Stimulated activated CD4-positive, alpha-beta T cell treated with anti-CD3 and anti-CD28 coated beads, Interleukin-12 subunit alpha, Interleukin-12 subunit beta, amount 100 ng/mL, for 48 hours (primary cell): ENCODE measurements at places on chromosomes 6 and 20.
A peak's percentile ranks its signal among the peaks of the same experiment; 100 is the strongest.

GRCh38 chr6:137010128-137010718 is 34.5 kb downstream of the IL20RA start:
- no peak for DNase-seq

GRCh38 chr6:143339223-143339622 is 111.3 kb downstream of the ADAT2 start:
- no peak for DNase-seq

DNA sequence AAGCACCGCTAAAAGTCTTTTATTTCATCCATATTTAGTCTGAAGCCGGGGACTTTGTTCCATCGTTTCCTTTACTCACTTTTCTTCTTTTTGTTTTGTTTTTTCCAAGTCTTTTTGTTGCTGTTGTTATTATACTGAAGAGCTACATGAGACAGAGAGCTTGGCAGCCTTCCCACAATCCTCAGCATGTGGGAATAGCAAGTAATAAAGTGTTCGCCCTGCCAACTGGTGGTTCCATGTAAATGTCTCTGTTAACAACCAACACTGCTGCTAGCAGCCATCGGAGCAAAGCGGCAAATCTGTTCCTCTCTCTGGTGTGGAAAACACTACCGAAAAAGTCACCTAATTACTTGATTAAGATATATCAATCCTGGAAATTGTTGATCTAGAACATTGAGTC is 437.8 kb upstream of the ID4 start:
- DNase-seq = no peak

GRCh38 chr6:54758340-54758739 is 88.2 kb upstream of the FAM83B start:
- DNase-seq = no peak

GRCh38 chr6:93417421-93418013 is 1.8 kb downstream of the EPHA7 start:
- DNase-seq = no peak

DNA sequence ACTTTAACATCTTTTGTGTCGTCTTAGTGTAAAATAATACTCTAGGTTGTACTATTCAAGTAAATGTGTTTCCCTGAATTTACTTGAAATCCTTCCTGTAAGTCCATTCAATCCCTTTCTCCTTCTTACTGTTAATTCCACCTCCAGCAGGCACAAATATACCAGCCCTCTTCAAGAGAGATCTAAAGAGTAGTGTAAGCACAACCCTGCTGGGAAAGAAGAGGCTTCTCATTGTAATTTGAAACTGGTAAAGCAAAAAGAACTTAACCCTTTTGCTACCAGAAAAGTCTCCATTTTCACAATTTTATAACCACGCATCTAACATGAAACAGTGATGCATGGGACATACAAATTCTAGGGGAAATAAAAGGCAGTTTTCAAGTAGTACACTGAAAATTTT is at the start of gene BMP5:
Gene BMP5, minus strand, starts transcription at position 191 of the 400 bp plus-strand sequence. CDS start 725 bp downstream, outside the sequence.
- no peak for DNase-seq

- no peak for DNase-seq
These were observed 10.9 kb upstream of the ADGRF4 start for GRCh38 chr6:47687432-47687831.

DNA sequence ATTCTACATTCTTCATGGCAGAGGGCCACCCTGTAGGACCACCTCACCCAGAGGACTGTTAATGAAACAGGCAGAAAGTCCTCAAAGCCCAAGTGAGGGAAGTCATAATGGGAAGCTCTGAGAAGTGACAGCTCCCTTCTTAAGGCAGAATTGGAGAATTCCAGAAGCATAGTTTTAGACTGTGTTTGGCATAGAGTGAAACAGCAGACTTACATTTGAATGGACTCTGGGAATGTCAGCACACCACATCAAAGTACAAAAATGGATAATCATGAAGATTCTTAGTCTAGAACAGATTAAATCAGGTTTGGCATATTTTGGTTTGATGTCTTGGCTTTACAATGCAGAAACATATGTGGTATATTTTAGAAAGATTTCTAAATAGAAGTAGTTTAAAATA is 17.9 kb downstream of the SH3BGRL2 start:
- no peak for DNase-seq

GRCh38 chr6:95574811-95575210 is 2.5 kb upstream of the MANEA start:
- no peak for DNase-seq

DNA sequence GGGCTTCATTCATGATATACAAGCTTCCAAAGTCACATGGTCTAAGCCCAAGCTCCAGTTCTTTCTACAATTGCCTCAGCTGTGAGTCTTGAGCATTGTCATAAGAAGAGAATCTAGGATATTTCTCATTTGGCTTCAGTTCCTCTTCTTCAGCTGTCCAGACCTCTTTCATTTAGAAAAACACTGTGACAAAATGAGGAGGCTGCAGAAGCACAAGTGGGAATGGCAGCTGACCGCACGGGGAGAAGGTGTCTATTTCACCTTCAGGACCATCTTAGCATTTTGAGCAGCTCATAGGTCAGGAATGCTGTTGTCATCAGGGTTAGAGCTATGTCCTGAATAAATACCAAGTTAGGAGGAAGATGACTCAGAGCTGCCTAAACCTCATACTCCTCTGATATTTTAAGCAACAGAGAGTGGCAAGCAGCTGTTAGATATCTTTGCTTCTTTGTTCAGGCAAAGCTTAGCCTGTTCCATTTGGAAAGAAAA is 390.1 kb upstream of the CITED2 start:
- DNase-seq = no peak

- DNase-seq = no peak
These were observed 40.4 kb downstream of the MDGA1 start for GRCh38 chr6:37657112-37657886.

- no peak for DNase-seq
These were observed 214.4 kb upstream of the PRND start for GRCh38 chr20:4507288-4507719.

DNA sequence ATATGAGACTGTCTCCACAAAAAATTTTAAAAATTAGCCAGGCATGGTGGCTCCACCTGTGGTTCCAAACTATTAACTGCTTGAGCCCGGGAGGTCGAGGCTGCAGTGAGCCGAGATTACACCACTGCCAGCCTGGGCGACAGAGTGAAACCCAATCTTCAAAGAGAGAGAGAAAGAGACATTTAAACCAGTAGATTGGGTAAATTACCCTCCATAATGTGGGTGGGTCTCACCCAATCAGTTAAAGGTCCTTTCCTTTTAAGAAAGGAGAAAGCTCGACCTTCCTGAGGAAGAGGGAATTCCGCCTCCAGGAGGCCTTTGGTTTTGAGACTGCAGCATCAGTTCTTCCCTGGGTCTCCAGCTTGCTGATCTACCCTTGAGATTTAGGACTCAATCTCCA is 25.2 kb upstream of the SCML4 start:
- DNase-seq = no peak

- DNase-seq = no peak
These were observed 72.2 kb downstream of the SENP6 start for GRCh38 chr6:75673884-75674283.

DNA sequence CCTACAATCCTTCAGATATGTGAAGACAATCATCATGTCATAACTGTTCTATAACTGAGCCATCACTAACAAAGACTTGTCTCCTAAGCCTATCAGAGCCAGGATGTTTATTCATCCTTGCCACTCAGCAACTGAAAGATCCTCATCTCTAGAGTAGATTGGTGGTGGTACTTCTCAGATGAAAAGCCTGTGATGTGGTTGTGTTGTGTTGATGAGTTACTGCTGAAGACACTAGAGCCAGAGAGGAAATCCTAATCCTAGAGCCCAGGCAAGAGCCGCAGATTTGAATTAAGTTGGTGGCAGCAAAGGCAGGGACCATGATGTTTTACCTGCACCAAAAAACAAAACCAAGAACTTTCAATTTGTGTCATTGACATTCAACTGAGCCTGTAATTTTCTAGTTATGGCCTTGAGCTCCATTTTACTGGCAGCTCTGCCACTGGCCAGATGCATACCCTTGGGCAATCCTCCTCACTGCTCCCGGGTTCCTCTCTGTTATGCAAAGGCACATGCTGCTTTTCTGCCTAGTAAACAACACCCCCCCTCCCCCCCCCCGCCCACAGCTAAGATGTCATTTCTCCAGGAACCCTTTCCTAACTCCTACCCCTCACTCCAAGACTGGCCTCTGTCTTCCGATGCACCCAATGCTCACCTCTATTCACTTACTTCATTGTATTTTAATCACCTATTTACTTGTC is 50.2 kb upstream of the REV3L start:
- DNase-seq = peak; percentile 42

DNA sequence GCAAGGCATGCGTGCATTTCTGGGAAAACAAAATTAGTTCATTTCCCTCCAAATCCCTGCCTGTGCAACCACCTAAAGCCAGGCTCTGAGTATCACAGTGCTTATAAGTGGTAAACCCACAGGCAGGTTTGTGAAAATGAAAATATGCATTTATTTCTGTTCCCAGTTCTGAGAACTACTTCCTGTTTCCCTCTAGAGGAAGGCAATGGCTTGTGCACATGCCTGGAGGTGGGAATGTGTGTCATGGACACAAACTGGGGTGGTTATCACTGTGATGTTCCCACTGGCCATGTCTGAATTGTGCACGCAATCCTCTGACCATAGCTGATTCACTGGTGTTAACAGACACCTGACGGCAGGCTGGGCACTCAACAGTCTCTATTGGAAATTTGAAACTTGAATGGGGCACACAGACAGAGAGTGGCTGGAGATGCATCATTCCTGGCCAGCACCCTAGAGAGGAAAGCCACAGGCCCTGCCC is 26.3 kb downstream of the FAM110A start:
- no peak for DNase-seq

DNA sequence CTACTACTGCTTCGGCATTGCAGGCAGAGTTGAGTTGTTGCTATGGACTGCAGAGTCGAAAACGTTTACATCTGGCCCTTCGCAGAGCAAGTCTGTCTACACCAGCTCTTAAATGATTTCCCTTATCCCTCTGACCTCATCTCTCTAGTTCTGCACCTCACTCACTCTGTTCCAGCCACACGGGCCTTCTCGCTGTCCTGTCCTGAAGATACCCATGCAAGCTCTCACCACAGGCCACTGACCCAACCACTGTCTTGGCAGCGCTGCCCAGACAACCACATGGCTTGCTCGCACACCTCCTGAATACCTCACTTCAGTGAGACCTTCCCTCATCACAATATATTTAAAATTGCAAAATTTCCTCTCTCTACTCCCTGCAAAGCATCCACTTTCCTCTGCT is 31.4 kb downstream of the B4GALT5 start:
- no peak for DNase-seq

DNA sequence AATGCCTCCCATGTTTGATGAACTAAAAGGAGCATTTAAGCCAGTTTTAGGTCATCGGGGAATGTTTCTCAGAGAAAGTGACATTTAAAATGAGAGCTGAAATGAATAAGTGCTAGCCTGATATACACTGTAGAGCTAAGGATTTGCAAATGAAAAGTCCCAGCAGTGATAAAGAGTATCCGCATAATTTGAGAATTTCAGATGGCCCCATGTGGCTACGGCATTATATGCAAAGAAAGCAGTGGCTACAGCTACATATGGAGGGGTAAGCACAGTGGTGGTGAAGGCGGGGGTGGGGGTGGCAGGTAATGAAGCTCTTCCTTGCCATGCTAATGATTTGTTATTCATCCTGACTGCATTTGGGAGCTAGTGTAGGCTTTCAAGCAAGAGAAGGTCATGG is 371.3 kb downstream of the ARHGAP18 start:
- DNase-seq = no peak

- DNase-seq = no peak
These were observed 37.5 kb downstream of the AIG1 start for GRCh38 chr6:143098054-143098671.

GRCh38 chr6:144582939-144583613 is 297.9 kb downstream of the UTRN start:
- DNase-seq = no peak

- DNase-seq = no peak
These were observed 80.0 kb upstream of the TOP1 start for GRCh38 chr20:40948465-40949267.

- DNase-seq = no peak
These were observed 5.2 kb downstream of the BCAS4 start for GRCh38 chr20:50799890-50800550.

- no peak for DNase-seq
These were observed 12.2 kb upstream of the BAK1 start for GRCh38 chr6:33592280-33592594.

GRCh38 chr6:135189344-135189743 is 8.2 kb downstream of the MYB start:
- no peak for DNase-seq

DNA sequence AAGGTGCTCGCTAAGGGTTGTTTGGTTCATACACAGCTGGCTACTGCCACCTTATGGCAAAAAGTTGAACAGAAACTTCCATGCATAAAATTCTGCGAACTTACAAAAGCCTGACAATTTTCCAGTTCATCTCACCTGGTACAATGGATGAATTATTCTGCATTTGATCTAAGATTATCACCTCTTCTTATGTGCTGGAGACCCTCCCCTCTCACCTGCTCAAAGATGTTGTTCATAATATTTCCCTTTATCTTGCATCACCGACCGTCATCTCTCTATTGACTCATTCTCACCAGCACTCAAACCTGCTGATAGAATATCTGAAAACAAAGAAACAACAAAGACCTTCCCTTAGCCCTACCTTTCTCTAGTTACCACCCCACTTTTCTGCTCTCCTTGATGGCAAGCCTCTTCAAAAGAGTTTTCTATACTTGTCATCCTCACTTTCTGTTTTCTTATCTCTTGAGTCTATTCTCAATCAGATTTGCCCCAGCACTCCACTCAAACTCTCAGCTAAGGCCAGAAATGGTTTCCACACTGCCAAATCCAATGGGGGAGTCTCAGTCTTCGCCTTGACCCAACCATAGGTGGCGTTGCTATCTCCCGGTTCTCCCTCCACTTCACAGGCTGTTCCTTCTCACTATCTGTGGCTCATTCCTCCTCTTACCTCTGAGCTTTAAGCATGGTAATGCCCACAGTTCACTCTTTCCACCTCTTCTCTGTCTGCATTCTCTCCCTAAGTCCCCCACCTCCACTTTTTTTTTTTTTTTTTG is 25.8 kb downstream of the SNRNP48 start:
- peak; percentile 46 for DNase-seq

GRCh38 chr20:55714736-55715135 is 290.6 kb downstream of the CBLN4 start:
- DNase-seq = no peak

DNA sequence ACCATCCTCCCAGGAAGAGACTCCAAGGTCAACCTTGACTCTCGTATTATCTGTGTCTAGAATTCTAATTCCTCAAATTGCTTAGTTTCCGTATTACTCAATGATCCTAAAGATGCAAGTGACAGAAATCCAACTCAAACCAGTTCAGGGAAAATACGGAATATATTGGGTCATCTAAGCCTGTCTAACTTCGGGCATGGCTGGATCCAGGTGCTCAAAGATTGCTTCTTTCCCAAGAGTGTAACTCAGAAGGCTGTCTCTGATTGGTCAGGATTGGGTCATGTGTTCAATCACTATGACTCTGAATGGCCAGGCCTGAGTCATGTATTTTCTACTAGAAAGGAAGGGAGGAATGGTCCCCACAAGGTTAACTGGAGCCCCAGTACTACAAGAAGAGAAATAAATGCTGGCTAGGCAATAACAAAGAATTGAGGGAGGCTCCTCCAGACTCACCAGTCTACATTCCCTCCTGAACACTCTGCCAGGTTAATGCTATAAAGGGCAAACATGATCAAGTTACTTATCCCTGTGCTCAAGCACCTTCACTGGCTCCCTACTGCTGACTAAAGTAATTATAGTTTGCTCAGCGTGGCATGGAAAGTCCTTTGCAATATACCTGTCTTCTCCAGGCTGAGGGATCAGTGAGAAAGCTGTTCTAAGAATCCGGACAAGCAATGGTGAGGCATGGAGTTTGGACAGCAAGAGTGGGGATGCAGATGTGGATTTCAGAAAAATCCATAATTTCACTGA is 15.4 kb upstream of the PREX1 start:
- DNase-seq = no peak
